ENCODE measurements at places on chromosomes 7 and 10.

DNA sequence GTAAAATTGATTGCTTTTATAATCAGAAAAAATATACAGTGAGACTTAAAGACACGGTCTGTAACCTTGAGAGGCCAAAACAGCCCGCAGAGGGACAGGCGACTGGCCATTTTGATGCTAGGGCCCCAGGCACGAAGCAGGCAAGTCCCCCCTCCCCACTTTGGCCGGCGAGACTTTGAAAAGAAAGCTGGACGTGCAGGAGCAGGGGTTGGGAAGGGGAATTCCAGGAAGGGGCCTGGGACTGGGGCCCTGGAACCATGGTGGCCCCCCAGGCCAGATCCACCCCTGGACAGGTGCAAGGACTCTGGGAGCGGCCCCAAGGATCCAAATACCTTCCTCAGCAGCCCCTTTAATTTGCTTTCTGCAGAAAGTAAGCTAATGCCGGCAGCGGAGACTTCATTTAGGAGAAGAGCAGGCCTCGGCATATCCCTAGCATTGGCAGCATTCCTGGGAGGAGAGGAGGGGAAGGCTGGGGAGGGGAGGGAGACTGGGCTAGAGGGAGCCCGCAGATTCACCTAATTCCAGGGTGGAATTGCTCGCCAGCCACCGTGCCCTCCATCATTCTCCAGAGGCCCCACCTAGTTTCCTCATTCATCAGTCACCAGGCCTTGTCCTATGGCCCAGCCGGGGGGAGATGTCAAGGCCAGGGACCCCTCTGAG lies 24.9 kb upstream of the TNRC18 start:
- DNase-seq = no peak

GRCh38 chr7:119594956-119595355 lies 678.0 kb upstream of the KCND2 start:
- no peak for DNase-seq

GRCh38 chr7:8143151-8143874 lies 118.7 kb downstream of the ICA1 start:
- no peak for DNase-seq

DNA sequence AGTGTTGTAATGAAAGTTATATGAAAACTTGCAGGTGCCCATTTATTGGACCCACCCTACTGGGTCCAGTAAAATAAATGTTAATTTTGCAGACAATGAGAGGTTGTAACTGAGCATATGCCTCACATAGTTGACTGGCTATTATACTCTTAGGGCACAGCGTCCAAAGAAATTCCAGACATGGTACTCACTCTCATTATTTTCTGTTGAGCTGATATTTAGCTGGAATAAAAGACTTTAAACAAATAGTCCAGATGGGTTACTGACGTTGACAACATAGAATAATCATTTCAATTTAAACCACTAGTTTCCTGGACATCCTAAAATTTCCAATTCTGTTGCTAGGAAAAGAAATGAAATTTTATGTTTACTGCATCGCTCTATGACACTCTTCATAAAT lies 174.5 kb downstream of the ZNF365 start:
- no peak for DNase-seq

GRCh38 chr10:120012131-120012400 lies 119.5 kb downstream of the SEC23IP start:
- DNase-seq = no peak

- no peak for DNase-seq
Observed at GRCh38 chr10:120396228-120396627, 60.8 kb upstream of the PLPP4 start.

GRCh38 chr7:75856536-75856935 lies 22.3 kb upstream of the RHBDD2 start:
- DNase-seq = no peak

DNA sequence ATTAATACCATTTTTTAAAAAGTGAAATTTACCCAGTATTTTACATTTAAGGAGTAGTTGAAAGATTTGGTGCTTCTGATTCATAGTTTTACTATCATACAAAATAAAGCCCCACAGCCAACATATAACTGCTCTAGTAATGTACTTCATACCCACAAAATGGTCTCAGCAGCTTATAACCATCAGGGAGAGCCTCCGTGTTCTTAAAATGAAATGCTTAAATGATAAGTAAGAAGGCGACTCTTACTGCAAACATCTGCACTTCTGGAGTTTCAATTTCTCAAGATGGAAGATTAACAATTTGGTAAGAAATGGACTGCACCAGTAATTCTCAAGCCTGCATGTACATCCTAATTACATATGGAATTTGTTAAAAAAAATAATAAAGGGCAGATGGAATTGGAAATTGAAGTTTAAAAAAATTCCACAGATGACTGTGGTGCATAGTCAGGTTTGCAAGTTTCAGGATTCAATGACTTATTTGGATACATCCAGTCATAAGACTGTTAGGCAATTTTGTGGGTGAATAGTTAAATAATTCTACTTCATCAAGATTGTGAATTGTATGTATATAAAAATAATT lies 461.0 kb downstream of the KIF20B start:
- no peak for DNase-seq

- DNase-seq = peak; percentile 42
Observed at GRCh38 chr7:77759294-77759889, 38.8 kb downstream of the TMEM60 start.

GRCh38 chr7:97005183-97006054 lies at the start of gene DLX6:
Gene DLX6, plus strand, starts transcription at chr7:97005553. Its CDS starts 425 bp downstream, at chr7:97005978.
- peak; percentile 59 for DNase-seq

DNA sequence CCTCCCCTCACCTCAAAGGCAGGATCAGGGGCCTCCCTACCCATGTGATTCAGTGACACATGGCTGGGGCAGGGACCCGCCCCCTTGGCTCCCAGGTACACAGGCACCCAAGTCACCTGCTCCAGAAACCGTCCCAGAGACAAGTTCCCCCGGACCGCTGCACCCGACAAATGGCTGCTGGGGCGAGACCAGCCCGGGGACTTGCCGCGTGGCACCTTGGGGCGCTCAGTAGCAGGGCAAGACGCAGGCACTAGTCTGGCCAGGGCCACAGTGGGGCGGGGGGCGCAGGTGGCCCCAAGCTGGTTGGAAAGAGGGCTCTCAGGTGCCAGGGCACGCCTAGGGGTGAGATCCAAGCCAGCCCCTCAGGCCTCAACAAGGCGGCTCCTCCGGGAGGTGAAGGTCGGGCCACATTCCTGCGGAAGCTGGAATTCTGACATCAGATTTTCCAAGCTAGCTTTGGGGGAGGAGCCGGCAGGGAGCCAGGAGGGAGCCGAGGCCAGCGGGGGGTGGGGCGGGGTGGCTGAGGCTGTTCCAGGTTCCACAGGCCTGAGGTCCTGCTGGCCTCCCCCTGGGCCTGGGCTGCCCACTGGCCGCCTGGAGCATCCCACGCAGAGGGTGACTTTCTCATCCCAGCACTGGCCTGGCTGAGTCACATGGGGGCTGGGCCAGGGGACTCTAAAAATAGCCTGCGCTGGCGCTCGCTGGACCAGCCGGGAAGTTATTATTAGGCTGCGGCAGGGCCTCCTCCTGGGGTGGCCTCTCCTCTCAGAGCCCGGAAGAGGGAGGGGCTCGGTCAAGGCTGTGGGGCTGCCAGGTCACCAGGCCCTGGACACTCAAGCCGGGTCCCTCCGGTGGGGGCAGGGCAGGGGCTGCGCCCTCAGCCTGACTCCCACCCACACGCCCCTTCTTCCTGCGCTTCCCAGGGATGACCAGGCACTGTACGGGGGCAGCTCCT lies 20.5 kb upstream of the INPP5A start:
- DNase-seq = peak; percentile 96

DNA sequence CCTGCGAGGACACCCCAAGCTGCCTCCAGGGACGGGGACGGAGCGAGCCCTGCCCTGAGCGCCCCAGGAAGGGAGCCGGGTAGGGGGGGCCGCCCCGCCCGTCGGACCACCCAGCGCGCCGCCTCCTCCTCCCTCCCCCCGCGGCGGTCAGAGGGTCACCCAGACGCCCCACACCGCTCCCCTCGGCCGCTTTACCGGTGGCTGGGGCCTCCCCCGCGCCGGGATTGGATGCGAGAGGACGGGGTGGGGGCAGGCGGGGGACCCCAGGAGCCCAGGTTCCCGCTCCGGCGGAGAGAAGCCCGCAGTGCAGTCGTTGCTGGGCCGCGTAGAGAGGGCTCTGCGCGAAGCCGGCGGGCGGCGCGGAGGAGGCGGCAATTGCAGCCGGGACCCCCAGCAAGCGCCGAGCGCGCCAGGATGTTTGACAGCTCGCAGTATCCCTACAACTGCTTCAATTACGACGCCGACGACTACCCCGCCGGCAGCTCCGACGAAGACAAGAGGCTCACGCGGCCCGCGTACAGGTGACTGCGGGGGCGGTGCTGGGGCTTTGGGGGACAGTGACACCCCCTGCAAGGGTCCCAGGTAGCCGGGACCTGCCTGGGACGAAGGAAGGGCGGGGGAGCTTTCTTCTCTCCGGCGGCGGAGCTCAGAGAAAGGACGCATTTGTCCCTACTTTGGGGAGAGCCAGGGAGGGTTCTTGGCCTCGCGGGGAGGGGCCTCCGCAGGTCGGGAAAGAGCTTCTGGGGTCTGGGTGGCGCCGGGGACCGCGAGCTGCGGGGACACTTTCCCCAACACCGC lies at the start of gene FOXL3:
TSS of gene FOXL3 (plus strand) at position 415 of the 798 bp plus-strand sequence. CDS start at position 415, 0 bp downstream.
- DNase-seq = no peak

DNA sequence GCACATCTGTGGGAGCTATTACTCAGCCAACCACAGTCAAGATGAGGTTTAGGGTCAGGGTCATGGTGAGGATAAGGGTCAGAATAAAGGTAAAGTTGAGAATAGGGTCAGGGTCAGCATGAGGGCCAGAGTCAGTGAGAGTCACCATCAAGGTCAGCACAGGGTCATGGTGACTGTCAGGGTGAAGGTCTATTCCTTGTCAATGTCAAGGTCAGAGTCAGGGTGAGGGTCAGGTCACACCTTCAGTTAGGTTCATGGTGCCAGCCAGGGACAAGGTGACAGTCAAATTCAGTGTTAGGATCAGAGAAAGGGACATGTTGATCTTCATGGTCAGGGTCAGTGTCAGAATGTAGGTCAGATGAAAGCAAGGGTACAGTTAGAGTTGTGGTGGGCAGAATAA lies 14.1 kb downstream of the MRPS24 start:
- no peak for DNase-seq

DNA sequence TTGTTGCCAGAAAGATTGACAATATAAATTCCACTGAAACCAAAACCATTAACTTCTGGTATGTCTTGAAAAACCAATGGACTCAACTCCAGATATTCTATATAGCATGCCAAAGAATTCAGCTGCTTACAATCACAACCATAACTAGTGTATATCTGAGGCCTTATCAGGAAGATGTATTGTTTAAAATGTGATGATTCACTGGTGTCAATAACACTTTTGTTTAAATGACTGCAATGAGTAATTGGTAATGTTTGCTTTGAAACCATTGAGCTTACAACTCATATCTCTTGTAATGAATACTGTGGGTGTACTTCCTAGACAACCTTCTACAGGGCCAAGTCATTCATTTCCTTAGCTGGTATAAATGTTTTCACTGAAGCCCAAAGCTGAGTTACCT lies 727.9 kb upstream of the KCND2 start:
- DNase-seq = no peak

DNA sequence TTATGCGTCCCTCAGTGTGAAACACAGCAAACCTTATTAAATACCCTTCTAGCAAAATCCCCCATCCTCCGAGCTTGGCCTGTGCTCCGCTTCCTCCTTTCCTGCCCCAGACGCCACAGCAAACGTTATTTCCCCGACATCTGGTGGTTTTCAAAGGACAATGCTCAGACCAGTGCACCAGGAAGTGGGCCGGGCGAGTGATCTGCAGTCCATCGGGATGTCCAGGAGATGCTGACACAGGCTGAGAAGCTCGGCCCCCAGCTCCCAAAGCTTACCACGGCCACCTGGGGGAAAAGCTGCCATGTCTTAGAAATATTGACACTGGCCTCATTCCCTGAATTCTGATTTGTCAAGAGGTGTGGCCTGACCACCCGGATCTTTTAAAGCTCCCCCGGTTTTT lies 129.5 kb downstream of the PTPRN2 start:
- no peak for DNase-seq

GRCh38 chr7:124698964-124699363 lies 66.6 kb downstream of the GPR37 start:
- no peak for DNase-seq

GRCh38 chr10:29627201-29628132 lies 7.3 kb downstream of the SVIL start:
- no peak for DNase-seq

GRCh38 chr10:123451618-123452245 lies 214.4 kb upstream of the GPR26 start:
- DNase-seq = no peak

DNA sequence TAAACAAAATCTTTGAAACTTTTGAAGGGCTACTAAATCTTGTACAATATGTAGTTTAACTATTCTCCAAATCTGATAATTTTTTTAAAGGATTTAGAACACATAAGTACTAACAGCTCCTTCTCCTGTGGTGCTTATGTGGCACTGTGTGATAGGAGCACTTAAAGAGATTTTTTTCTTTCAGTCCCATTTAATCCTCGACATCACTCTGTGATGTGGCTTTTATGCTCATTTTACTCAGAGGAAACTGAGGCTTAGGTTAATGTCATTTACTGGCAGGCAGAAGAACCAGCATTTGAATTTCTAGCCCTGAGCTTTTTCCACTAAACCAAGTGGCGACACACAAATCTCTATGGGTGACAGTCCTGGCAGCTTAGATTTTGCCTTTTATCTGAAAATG lies 92.4 kb downstream of the SAMD9 start:
- no peak for DNase-seq

GRCh38 chr7:108404509-108405420 lies 51.5 kb downstream of the NRCAM start:
- no peak for DNase-seq

DNA sequence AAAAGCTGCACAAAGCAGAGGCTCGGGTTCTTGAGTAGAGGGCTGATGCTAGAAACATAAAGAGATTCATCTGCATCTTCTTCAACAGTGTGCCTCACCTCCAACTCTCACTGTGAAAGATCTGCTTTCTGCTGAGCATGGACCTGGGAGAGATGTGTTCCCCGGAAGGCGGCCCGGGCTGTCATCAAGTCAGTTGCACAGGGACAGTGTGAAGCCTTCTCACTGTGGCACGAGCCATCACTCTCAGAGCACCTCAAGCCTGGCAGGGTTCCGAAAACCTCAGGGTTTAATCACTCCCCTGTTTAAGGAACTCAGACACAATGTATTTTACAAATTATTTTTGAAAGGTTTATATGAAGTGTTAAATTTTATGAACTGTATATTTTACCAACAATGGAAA lies 98.7 kb downstream of the RBM20 start:
- no peak for DNase-seq

- peak; percentile 83 for DNase-seq
Observed at GRCh38 chr10:29598851-29599311, 35.9 kb downstream of the SVIL start.

- peak; percentile 89 for DNase-seq
Observed at GRCh38 chr7:50534690-50535290, 30.4 kb downstream of the DDC start.

- DNase-seq = no peak
Observed at GRCh38 chr10:17671307-17671706, 27.4 kb downstream of the STAM start.

- DNase-seq = no peak
Observed at GRCh38 chr7:80940539-80941207, 21.8 kb upstream of the SEMA3C start.

GRCh38 chr7:107036535-107036934 lies 8.0 kb upstream of the PRKAR2B start:
- no peak for DNase-seq

- no peak for DNase-seq
Observed at GRCh38 chr7:35787925-35788324, 12.9 kb upstream of the SEPTIN7 start.

GRCh38 chr10:26960308-26960707 lies 99.5 kb upstream of the ABI1 start:
- no peak for DNase-seq

GRCh38 chr10:124952123-124952522 lies 10.2 kb downstream of the ZRANB1 start:
- DNase-seq = no peak
